ENCODE measurements at places on chromosomes 2 and 18.
A peak's percentile ranks its signal among the peaks of the same experiment; 100 is the strongest.

DNA sequence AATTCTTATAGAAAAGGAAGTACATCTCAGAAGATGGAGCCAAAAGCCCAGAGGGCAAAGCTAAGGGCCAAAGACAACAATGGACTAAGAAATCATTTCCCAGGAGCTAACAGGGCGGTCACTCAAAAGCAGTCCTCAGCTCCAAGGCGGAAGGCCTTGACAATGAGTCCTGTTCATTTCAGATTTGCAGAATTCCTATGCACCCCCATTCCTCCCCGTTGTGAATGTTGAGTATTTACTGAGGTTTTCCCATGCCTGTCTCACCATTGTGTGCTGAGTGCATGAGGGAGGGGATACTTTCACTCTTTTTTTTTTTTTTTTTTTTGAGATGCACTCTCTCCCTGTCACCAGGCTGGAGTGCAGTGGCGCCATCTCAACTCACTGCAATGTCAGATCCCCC, 18.8 kb upstream of the DTNB start:
- no peak for DNase-seq

GRCh38 chr2:55459714-55460274, 40.1 kb upstream of the CCDC88A start:
- DNase-seq, result no peak

DNA sequence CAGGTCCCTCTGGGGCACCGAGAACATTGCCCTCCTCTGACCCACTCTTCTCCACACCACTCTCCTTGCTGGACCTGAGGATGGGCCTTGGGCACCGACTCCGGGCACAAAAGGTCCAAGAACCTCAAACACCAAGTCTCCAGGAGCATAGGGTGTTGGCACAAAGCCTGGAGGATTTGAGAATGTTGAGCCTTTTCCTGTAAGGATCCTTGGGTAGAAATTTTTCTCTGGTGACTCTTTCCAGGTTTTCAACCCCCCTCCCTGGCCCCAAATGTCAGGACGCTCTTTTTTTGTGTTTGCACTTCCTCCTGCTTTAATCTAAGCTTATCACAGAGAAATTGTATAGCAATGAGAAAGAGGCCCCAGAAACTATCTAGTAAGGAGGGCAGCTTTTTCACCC, 9.2 kb downstream of the SPR start:
- DNase-seq, result no peak

DNA sequence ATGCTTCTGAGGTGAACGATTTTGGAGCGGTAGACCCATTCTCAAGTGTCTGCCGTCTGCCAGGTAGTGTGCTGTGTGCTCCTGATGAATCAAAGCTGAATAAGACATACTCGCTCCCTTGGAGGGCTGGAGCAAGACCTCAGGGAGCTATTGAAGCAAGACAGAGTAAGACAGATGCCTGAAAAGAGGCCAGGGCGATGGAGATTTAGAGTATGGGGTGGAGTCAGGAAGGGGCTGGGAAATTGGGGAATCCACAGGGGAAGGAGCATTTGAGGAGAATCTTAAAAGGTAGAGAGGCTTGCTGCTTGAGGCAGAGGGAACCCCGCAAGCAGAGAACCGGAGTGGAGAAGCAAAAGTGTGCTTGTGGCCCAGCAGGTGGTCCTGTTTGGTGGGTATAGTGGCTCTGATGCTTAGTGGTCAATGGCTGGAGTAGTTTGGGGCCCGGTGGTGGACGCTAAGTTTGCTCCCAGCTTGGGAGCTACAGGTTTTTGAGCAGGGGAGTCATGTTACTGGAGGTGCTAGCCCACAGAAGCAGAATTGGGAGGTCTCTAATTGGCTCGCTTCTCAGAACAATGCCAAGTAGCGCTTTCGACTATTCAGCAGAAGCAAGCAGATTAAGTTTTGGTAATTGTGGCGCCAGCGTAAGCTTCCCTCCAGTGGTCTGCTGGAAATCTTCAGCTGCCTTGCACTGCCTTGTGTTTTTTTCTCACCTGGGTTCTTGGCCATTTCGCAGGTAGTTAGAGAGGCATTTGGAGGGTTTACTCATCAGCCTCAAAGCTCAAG, 2.0 kb downstream of the CNNM4 start:
- DNase-seq, result no peak

DNA sequence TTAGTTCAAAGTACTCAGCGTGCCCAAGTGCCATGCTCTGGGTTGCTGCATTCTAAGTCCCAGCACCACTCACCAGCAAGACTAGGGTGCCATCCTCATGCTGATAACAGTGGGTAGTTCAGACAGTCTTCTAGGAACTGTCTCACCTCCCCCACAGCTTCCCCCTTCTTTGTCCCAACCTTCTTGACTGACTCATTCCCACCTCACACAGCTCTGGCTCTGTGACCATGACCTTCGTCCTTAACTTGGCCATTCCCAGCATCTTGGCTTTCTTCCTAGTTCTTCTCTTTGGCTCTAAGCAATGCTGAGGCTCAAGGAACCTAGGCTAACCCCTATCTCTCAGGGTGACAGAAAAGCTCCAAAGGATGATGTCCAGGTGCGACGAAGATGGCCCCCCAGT, 20.0 kb upstream of the CXCR4 start:
- DNase-seq, result no peak

GRCh38 chr2:134670955-134671354, 47.8 kb downstream of the TMEM163 start:
- DNase-seq, result no peak

- DNase-seq, result no peak
These were observed 246.2 kb upstream of the STON1 start for GRCh38 chr2:48283586-48284269.

GRCh38 chr18:76565238-76566173, 70.5 kb upstream of the ZNF516 start:
- DNase-seq, result no peak

GRCh38 chr2:54809819-54810218, 86.4 kb downstream of the EML6 start:
- no peak for DNase-seq

DNA sequence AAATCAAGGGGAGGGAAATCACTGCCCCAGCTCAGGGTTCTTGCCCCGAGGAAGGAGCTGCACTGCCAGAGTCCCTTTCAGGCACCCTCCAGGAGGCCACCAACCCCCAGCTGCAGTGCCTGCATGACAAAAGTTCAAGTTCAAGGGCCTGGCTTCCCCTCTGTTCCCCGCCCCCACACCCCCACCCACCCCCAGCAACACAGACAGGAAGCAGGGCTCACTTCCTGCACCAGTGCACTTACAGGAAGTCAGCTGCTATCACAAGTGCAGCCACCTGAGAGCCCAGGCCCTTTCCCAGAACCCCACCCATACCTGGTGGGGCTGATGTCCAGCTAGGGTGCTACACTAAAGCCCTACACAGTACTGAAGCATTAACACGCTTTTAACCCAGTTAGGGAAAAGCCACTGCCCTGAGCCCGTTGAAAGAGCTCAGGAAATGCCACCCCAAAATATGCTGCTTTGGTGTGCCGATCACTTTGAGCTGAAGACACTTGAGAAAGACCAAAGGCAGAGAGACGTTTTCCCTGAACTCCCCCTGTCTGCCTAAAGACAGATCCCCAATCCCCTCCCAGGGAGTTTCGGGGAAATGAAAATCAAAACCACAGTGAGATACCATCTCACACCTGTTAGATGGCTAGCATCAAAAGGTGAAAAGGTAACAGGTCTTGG, 109.9 kb upstream of the CAB39 start:
- DNase-seq, result peak; percentile 55

- no peak for DNase-seq
These were observed 149.3 kb upstream of the PGAP1 start for GRCh38 chr2:197075754-197076337.

GRCh38 chr18:30915336-30915988, 127.1 kb downstream of the DSC3 start:
- DNase-seq, result no peak

DNA sequence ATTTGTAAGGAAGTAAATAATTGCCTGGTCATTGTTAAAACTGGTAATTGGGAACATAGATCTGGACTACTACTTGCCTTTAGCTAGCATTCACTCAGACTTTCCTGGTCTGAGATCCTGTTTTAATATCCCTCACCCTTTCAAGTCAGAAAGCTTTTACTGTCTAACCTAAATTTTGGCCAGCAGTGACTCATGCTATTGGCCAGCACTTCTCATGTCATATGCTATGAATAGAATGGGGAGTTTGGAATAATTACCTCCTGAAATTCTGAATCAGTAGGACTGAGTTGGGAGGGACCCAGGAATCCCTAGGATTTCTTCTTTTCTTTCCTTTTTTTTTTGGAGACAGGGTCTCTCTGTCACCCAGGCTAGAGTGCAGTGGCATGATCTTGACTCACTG, 19.3 kb downstream of the STK36 start:
- no peak for DNase-seq

GRCh38 chr18:63705401-63705800, 2.6 kb downstream of the SERPINB11 start:
- no peak for DNase-seq

DNA sequence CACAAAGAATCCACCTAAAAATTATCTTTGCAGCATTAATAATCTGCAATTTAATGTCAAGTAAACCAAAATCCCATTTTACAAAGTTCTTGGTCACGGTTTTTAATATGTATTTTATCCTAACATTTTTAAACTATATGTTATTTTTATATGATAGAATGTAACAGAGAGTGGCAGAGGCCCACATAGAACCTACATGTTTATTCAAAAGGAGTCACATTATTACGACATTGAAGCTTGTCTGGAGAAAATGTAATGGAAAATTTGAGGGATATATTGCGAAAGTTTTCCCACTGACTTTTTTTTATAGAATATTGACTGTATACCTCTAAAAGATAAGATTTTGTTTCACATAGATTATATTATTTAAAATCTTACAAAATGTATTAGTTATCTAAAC, 89.7 kb upstream of the COL3A1 start:
- DNase-seq, result no peak

DNA sequence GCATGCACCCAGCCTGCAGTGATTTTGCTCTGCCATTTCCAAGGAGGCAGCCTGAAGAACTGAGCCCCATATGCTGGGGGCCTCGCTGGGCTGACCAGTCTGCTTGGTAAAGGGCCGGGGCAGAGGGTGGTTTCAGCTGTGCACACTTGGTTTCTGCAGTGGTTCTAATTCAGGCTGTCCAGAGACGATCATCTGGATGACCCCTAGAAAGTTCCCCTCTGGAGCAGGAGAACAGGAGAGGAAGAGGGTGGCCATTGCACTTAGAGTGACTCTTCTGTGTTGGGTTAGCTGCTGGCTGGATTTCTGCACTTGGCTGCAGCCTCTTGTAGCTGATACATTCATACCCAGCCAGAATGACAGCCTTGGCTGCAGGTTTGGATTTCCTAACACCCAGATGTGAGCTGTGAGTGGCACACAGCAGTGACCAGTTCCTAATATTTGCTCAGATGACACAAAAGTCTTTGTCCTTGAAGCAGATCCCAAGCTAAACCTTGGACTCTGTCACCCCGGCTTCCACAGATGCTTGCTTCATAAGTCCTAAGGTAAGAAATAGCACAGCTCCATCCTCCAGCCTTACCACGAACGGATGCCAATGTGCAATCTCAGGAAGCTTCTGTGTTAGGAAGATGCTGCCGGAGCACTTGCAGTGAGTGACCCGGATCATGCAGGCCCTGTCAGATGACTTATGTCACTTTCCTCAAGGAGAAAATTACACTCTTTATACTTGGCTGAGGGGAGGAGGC, 105.6 kb downstream of the HNRNPLL start:
- no peak for DNase-seq

DNA sequence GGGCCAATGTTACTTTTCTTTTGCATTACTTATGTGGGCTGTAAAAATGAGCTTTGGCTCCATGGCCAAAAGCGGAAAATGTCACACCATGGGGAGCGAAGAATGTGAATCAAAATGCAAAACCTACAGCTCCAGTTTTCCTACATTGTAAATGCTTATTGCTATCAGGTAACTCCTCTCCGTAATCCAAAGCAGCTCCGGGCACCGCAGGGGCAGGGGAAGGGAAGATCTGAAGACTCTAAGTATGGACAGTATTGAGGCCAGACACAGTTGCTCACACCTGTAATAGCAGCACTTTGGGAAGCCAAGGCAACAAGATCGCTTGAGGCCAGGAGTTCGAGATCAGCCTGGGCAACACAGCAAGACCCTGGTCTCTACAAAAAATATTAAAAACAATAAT, 7.1 kb upstream of the AGFG1 start:
- DNase-seq, result peak; percentile 19

GRCh38 chr2:102657770-102658169, 38.4 kb downstream of the SLC9A2 start:
- no peak for DNase-seq
